ENCODE measurements at places on chromosomes 13 and 19. TPM values are rescaled to one million over a fixed set of nuclear protein-coding genes. Genes with fewer than 3 reads are reported as not detected.

The CDX2 gene
- total RNA-seq = not detected

The SHISA7 gene
- total RNA-seq = not detected

The TTC9B gene
- not detected for total RNA-seq

The RHPN2 gene
- 1.5 TPM for total RNA-seq

The YJEFN3 gene
- 21.3 TPM for total RNA-seq

The OVOL3 gene
- not detected for total RNA-seq

The CNOT3 gene
- 107 TPM for total RNA-seq

Data from activated T-cell treated with anti-CD3 and anti-CD28 coated beads, Interleukin-2, amount 50 U/mL, for 72 hours (primary cell).